MM.1S (cell line): ENCODE measurements at places on chromosomes 2 and 18.

GRCh38 chr18:11307716-11308115 lies 158.3 kb upstream of the PIEZO2 start:
- DNase-seq = no peak

DNA sequence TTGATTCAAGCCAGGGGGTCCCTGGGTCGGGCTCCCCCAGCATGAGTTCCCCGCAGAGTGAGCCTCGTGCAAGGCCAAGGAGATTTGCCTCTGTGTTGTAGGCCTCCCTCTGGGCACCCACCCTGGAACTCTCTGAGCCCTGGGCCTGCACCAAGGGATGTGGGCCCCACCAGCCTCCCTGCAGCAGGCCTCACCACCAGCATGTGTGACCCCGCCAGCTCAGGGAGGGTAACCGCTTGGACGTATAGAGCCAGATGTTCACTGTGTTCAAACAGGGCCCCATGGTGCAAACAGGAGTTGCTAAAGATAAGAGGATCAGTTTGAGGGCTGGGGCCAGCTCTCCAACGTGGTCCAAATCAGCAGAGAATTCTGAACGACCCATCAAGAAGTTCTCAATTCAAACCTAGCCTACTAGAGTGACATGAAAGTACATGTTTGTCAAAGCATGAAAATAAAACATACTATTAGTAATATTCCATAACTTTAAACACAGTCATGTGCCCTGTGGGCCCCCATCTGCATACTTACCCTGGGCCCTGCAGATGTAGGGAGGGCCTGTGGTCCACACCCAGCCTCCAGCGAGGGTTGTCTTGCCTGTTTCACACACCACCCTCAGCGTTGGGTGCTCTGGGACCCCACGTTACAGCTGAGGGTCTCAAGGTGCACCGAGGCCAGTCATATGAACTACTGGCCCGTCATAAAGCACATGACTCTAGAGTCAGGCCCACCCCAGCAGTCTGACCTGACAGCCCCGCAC lies 5.5 kb upstream of the TUBB6 start:
- DNase-seq = no peak

DNA sequence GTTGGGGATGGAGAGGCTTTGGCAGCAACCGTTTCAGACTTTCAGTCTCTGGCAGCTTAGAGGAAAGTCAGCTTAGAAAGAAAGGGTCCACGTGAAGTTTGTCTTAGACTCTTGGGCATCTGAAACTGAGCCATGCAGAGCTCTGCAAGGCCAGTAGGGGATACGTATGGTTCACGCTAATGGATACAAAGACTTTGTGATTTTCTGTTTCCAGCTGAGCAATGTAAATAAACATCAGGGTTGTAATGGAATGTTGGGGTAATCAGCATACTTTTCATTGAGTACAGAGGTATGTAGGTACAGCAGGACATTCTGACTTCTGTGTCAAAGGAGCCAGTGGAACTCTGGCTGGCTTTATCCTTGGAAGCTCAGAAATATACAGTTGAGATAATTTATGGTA lies 31.0 kb downstream of the RALB start:
- no peak for DNase-seq

- peak; percentile 90 for DNase-seq
Observed at GRCh38 chr2:235045336-235045972, 93.6 kb downstream of the SH3BP4 start.

DNA sequence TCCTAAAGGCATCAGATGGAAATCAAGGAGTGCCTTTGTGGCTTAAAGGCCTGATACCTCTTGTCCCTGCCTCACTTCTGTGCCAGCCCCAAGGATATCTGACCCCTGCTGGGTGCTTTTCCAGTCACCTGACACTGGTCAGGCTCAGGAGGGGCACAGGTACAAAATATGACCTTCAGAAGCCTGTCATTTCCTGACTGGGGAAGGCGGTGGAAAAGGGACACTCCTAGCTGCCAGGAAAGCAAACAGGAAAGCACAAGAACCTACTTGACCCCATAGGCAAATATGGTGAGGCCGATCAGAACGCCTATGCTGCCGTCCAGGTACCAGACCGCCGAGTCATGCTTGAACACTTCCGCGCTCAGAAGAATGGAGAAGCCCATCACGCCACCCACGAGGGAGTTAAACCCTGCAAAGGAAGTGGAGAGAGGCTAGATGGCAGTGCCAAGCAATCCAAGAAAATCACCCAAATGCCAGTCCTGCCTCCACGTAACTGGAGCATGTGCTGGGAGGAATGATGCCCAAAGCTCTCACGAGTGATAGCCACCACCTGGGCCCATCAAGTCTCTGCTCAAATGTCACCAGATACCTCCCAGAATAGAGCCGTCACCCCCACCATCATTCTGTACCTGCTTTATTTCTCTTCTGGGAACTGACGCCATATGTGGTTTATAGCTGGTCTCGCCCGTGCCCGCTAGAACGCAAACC lies 204.0 kb downstream of the MGAT5 start:
- no peak for DNase-seq

GRCh38 chr2:95277246-95277906 lies 3.1 kb downstream of the PROM2 start:
- DNase-seq = no peak

DNA sequence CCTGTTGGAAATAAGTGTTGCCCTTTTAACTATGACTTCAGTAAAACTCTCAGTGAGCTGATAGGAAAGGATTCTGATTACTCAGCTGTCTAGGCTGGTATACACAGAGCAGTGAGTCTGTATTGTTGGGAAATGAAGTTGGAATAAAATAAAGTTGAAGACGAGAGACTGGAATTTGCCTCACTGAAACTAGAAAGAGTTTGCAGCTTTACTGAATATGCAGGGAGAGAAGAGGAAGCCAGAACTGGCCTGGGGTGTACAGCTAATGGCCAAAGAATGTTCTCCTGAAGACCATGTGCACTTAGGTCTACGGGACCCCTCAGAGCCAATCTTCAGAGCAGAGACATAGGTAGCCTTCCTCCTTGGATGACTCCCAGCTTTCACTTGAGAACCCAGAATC lies 26.5 kb downstream of the EIF4E2 start:
- no peak for DNase-seq

- no peak for DNase-seq
Observed at GRCh38 chr2:164766216-164766953, 75.2 kb downstream of the COBLL1 start.

- no peak for DNase-seq
Observed at GRCh38 chr2:69335311-69335710, 51.7 kb downstream of the GFPT1 start.

- DNase-seq = no peak
Observed at GRCh38 chr18:49364821-49365220, 95.6 kb downstream of the DYM start.

DNA sequence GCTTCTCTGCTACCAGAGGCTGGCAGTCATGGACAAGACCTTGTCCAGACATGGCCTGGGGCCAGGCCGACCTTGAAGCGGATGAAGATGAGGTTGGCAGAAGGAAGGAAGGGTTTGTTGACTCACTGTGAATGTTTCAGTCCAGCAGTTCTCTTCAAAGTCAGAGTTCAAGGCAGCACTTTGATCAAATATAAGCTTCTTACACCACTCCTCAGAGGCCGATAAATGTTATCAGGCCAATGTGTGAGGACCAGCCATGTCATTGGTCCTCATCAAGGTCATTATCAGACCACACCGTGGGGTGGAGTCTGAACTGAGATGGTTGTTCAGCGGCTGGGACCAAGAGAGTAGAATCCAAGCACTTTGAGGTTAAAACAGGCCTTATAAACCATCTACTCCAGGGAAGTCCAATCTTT lies 35.5 kb downstream of the QPCT start:
- DNase-seq = no peak

DNA sequence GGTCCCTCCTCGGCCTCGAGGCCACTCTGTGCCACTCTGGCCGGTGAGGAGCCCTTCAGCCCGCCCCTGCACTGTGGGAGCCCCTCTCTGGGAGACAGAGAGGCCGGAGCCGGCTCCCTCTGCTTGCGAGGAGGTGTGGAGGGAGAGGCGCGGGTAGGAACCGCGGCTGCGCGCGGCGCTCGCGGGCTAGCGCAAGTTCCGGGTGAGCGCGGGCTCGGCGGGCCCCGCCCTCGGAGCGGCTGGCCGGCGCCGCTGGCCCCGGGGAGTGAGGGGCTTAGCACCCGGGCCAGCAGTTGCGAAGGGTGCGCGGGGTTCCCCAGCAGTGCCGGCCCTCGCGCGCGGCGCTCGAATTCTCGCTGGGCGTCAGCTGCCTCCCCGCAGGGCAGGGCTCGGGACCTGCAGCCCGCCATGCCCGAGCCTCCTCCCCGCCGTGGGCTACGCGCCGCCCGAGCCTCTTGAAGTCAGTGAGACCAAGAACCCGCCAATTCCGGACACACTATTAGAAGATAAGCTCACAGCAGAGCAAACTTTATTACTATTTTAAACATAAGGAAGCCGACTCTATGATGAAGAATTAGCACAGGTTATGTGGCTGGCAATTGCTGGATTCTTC lies 825.8 kb upstream of the FANCL start:
- DNase-seq = no peak

DNA sequence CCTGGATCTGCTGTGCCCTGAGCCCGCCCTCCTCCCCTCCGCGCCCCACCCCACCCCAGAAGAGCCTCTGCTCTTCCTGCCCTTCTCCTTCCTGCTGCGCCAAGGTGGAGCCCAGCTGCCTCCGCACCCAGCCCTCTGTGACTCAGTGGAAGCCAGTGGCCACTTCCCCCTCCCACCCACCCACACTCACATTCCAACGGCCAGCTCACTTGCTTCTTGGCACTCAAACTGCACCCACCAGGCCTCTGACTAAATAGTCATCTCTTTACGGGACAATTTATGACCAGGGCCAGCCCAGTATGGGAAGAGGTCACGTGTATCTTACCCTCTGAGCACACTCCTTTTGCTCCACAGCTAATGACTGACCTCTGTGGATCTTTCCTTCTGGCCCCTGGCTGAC lies 150.4 kb upstream of the SLC1A4 start:
- no peak for DNase-seq

DNA sequence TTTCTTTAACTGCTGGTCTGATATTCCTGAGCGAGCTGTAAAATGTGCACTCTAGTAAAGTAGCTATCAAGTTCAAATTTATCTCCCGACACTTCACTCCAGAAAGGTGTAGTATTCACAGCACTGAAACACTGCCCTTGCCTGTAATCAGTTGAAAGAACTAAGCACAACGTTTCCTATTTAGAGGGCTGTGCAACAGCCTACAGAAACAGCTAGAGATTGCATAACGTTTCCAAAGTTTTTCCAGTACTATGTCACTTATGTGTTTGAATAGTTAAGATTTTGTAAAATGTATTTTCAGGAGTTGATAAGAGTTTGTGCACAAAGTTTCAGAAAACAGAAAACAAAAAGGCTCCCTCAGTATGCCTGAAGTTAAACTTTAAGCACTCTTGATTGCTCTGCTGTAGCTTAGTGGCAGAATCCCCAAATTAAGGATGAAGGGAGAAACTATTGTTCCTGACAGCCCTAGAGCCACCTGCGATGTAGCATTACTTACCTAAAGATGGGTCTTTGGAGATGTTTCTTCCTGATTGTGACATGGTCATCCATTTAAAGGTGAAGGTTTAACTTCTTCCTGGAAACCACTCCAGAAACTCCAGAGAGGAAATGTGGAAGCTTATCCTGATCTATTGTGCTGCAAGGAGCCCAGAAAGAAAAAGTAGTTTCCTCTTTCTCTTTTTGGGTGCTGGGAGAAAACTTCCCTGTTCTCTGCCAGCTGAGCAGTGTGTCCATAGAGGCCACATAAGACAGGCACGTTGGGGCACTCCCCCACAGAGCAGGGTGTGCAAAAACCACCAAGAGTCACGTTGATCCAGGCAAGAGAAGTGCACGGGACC lies 536 bp downstream of the PDE1A start:
- DNase-seq = no peak

GRCh38 chr2:163132850-163133249 lies 294.3 kb upstream of the KCNH7 start:
- DNase-seq = peak; percentile 51

- DNase-seq = no peak
Observed at GRCh38 chr2:187333804-187334203, 114.2 kb downstream of the CALCRL start.

DNA sequence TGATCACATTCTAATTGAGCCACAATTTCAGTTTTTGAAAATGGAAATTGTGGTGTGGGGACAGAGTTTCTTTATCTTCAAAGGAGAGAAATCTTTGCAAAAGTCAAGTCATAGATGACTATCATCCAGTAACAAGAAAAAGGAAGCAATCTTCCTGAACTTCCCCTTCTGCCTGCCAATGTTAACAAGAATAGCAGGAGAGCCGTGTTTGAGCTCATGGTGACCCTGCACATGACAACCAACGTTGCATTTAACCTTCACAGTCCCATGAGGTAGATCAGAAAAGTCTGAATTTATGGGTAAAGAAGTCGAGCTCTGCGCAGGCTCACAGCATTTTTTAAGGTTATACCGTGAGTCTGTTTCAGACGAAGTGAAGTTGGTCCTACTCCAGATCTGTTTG lies 454.9 kb downstream of the LPIN1 start:
- DNase-seq = no peak

DNA sequence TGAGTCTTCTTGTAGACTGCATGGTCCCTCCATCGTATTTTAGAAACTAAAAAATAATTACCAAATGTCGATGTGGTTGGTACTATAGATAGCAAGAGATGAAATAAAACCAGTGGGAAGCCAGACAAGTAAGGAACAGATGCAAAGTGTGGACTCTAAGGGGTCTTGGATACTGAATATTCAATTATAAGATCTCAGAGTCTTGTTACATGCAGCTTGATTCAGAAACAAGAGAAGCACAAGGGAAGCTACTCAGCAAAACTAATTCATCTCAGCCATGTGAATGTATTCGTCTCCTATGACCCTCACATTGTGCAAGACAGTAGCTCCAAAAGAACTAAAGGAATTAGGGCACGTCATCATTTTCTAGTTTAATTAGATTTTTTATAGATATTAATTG lies 80.9 kb downstream of the CDH20 start:
- DNase-seq = no peak

- DNase-seq = no peak
Observed at GRCh38 chr2:152038441-152038958, 60.3 kb downstream of the CACNB4 start.

DNA sequence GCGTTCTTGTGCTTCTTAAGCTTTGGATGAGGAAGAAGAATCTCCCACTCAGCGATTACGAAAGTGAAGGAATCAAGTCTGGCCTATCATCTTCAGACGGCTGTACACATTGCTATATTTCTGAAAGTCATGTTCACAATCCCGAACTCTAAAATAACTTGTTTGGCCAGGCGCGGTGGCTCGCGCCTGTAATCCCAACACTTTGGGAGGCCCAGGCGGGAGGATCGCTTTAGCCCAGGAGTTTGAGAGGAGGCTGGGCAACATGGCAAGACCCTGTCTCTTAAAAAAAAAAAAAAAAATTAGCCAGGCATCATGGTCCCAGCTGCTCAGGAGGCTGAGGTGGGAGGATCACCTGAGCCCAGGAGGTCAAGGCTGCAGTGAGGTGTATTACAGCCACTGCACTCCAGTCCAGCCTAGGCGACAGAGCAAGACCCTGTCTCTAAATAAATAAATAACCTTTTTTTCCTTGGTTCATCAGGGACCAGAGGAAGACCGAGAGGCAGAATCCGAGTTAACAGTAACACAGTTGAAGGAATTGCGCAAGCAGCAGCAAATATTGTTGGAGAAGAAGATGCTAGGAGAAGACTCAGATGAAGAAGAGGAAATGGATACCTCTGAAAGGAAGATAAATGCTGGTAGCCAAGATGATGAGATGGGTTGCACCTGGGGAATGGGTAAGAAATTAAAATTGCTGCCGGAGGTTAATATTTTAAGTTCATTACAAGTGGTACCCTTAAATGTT lies 1.1 kb downstream of the SLC4A1AP start:
- DNase-seq = peak; percentile 7
